HT1080 (cell line): ENCODE measurements at places on chromosomes 2 and 18.
A peak's percentile ranks its signal among the peaks of the same experiment; 100 is the strongest.

- peak; percentile 68 for DNase-seq
Observed at GRCh38 chr2:121356058-121356640, 71.1 kb upstream of the TFCP2L1 start.

DNA sequence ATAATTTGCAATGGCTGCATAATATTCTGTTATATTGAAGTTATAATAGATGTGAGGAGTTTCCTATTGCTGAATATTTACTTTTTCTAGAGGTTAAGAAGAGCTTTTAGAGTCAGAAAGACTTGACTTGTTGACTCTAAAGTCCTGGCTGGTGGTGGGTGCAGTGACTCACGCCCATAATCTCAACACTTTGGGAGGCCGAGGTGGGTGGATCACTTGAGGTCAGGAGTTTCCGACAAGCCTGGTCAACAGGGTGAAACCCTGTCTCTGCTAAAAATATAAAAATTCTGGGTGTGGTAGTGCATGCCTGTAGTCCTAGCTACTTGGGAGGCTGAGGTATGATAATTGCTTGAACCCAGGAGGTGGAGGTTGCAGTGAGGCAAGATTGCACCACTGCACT is 33.9 kb upstream of the ATIC start:
- peak; percentile 26 for DNase-seq

- DNase-seq = no peak
Observed at GRCh38 chr2:239953418-239954061, 71.6 kb downstream of the NDUFA10 start.

DNA sequence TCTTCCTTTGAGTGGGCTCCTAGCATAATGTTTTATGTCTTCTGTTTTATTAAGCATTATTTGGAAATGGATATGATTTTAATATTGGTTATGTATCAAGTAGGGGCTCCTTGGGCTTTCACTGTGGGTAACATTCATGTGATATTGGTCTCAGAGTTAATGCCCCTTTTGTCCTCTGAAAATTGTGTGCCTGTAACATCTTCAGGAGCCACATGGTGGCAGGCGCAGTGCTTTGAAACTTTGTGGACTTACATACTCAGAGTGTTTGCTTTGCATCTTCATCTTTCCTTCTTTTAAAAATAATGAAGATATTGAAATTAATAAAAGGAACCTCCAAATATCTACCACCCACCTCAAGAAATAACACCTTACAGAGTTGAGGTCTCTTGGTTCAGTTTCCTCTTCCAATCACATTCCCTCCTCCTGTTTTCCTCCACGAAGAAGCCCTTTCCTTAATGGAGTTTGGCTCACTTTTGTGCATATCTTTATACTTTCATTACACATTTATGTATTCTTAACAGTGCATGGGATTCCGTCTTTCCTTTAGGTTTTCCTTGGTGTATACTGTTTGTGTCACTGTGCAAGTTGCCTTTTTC is 73.5 kb downstream of the LIMS1 start:
- peak; percentile 47 for DNase-seq

DNA sequence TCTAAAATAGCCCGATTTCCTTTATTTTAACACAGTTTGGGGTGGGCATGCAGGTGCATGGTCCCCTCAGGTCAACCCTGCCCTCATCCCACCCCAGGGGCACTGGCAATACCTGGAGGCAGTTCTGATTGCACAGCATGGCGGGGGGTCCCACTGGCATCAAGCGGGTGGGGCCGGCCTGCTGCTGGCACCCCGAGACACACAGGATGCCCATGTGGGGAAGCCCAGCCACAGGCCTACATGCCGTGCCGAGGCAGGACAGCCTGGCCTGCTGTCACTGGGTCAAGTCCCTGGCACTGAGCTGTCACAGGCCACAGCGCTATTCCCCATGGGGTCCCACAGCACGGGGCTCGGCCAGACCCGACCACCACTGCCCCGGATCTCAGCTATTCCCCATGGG is 11.9 kb upstream of the KCNG2 start:
- DNase-seq = no peak

GRCh38 chr18:66874812-66875474 is 271.1 kb upstream of the CDH19 start:
- DNase-seq = no peak

- DNase-seq = peak; percentile 95
Observed at GRCh38 chr2:203782262-203782976, 76.0 kb downstream of the CD28 start.

GRCh38 chr2:169743549-169743948 is 9.9 kb downstream of the KLHL23 start:
- DNase-seq = no peak

- DNase-seq = no peak
Observed at GRCh38 chr2:216985658-216986141, 125.8 kb upstream of the TNP1 start.

DNA sequence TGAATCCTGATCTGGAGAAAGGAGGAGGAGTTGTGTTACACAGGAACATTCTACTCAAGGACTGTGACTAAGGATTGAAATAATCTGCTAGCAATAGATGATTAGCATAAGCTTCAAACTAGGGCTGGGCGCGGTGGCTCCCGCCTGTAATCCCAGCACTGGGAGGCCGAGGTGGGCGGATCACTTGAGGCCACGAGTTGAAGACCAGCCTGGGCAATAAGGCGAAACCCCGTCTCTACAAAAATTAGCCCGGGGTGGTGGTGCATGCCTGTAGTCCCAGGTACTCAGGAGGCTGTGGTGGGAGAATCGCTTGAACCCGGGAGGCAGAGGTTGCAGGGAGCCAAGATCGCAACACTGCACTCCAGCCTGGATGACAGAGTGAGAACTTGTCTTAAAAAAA is 1.5 kb downstream of the TRMT61B start:
- DNase-seq = no peak

- peak; percentile 59 for DNase-seq
Observed at GRCh38 chr2:237213315-237214022, 127.8 kb downstream of the COPS8 start.

DNA sequence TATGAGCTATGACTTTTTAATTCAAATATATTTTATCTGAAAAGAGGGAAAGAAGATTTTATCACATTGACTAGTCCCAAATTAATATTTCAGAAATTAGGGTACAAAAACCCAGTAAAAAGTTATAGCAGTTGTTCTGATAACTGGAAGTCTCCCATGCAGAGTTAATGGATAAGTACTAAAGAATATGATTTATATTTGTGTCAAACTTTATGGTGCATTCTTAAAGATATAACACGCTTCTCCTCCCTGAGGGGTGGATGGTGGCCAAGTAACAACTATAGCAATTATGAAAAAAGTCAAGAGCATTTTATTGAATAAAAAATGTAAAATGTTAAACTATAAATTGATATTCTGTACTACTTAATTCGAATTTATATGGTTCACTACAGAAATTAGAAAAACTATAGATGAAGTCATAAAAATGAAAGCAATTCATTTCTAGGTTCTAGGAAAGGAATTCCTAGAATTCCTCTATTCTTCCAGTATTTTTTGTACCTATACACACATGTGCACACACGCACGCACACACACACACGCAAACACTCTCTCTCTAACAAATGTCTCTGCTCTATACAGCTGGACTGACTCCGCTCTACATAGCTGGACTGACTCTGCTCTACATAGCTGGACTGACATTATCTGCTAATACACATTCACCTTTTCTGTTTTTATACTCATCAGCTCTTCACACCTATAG is 111.3 kb downstream of the PRELID3A start:
- no peak for DNase-seq

GRCh38 chr2:169928463-169928864 is 101.2 kb downstream of the UBR3 start:
- DNase-seq = peak; percentile 15

DNA sequence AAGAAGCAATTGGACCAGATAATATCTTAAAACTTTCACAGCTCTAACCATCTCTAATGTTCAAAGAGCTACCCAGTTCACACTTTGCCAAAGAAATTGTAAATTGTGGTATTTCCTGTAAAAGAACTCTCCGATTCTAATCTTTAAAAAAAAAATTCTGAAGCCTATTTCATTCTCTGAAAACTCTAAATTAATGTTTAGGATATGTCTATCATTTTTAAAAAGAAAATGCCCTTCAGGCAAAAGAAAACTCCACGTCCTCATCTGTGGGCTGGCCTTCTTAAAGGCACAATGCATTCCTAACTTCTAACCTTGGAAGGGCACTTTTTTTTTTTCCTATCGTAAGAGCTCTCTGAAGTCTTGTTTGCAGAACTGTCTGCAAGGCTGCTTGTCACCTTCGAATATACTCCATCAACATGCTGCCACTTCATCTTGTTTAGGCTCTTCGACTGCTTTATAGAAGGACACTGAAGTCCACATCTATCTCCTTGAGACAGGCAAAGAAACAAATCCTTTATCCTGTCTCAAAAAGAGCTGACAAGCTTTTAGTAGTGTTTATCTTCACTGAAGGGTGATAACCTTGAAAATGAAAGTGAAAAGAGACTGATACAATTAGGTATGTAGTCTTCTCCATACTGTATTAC is 124.3 kb upstream of the SLC39A10 start:
- peak; percentile 27 for DNase-seq

DNA sequence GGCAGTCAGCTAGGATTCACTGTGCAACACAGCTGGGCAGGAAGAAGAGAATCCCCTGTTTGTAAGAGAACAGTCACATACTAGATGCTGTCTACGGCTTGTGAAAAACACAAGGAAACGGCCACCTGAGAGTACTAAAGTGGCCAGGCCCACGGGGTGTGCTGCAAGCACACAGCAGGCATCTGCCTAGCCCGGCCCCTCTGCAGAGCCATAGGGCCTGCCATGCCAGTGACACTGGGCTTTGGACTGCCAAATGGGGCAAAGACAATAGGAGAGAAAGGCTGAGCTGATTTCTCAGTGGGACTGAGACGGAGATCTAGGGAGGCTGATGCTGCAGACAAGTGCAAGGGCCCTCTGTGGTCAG is 10.3 kb downstream of the TUBB6 start:
- no peak for DNase-seq

GRCh38 chr18:31970617-31971016 is 27.7 kb upstream of the TRAPPC8 start:
- DNase-seq = peak; percentile 38

DNA sequence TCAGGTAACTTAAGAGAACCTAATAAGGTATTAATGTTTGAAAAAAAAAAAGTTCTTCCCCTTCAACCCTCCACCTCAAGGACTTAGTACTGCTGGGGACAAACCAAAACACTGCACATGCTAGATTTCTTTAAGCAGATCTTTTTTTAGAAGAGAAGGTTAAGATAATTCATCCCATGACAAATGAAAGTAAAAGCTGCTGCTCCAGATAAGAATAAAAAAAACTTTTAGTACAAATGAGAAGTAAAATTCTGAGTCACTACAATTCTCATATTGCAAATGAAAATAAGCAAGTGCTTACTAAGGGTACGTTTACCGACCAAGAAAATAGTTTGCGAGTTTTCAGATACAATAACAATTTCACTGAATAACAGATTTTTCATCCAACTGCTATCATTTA is 8.9 kb downstream of the STAM2 start:
- no peak for DNase-seq

DNA sequence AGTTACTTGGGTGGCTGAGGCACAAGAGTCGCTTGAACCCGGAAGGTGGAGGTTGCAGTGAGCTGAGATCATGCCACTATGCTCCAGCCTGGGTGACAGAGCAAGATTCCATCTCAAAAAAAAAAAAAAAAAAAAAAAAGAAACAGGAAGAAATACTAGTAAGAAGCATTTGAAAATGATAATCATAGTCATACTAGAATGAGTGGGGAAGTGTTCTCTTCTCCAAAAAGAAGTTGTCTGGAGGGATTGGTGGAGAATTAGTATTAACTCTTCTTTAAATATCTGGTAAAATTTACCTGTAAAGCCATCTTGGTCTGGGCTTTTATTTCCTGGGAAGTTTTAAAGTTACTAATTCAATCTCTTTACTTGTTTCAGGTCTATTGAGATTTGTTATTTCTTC is 131.8 kb downstream of the FAM210A start:
- no peak for DNase-seq

DNA sequence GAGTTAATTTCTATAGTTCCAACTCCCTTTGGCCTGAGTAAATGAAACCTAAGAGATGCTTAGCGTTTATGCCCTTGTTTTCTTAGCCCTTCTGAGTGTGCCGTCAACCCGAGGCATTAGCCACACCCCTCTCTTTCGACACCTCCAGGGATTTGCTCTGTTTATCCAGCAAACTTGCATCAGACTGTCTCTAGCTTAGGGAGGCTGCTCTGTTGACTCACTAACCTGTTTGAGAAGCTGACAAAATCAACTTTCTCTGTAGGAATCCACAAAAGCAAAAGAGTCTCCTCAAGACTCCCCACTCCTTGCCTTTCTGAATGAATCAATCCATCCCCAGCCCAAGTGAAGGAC is 317.6 kb downstream of the TNS1 start:
- peak; percentile 66 for DNase-seq

- DNase-seq = no peak
Observed at GRCh38 chr18:48200631-48201336, 208.4 kb downstream of the ZBTB7C start.

DNA sequence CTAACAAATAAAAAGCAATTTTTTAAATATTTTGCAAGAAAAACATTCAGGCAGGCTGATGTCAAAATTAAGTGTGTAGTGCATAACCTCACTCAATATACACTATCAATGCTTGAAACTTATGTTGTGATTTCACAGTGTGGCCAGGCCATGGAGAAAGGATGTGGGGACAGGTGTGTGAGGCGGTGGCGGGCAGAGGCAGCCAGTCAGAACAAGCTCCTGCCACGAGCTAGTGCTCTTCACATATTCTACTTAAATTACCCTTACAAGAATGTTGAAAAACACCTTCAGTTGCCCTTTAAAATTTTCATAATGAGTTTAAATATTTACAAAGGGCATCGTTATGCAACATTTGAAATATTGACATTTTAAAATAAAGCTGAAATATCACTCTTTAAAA is 43.2 kb downstream of the CYB5A start:
- DNase-seq = no peak

GRCh38 chr2:163768881-163769695 is 33.3 kb upstream of the FIGN start:
- no peak for DNase-seq

DNA sequence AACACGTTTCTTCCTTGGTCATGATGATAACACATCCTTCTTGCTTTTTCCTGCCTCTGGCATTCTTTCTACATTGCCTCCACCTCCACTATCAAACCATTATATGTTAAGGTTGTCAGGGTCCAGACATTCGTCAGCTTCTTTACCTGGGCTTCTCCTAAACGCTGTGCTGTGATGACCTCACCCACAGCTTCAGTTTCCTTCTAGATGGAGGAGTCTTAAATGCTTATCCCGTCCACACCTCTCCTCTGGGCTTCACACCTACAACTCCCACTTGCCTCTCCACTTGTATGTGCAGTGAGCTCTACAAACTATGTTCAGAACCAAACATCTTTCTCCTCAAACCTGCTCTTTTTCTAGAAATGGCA is 666 bp upstream of the STAT1 start:
- DNase-seq = no peak

DNA sequence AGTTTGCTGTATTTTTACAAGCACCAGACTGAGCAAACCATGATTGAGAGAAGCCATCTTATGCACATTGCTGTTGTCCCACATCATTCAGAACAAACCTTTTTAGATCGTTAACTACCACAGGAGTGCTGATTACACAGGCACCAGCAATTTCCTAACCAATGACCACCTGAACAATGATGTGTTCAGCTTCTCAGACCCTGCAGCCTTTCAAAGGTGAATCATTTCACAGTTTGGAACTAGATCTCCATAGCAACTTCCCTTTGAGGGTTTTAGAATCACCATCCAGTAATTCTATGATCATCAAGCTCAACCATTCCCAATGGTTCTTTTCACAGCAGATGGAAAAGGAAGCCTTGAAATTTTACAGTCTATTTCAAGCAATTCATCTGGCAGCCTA is 71.4 kb downstream of the OLA1 start:
- peak; percentile 91 for DNase-seq

GRCh38 chr2:237540823-237541222 is 25.6 kb upstream of the PRLH start:
- peak; percentile 52 for DNase-seq

- peak; percentile 30 for DNase-seq
Observed at GRCh38 chr2:7209757-7210555, 292.7 kb downstream of the RNF144A start.
